ENCODE measurements at places on chromosomes 3 and 15.

GRCh38 chr3:73827204-73827603 lies 202.5 kb upstream of the PDZRN3 start:
- no peak for DNase-seq

DNA sequence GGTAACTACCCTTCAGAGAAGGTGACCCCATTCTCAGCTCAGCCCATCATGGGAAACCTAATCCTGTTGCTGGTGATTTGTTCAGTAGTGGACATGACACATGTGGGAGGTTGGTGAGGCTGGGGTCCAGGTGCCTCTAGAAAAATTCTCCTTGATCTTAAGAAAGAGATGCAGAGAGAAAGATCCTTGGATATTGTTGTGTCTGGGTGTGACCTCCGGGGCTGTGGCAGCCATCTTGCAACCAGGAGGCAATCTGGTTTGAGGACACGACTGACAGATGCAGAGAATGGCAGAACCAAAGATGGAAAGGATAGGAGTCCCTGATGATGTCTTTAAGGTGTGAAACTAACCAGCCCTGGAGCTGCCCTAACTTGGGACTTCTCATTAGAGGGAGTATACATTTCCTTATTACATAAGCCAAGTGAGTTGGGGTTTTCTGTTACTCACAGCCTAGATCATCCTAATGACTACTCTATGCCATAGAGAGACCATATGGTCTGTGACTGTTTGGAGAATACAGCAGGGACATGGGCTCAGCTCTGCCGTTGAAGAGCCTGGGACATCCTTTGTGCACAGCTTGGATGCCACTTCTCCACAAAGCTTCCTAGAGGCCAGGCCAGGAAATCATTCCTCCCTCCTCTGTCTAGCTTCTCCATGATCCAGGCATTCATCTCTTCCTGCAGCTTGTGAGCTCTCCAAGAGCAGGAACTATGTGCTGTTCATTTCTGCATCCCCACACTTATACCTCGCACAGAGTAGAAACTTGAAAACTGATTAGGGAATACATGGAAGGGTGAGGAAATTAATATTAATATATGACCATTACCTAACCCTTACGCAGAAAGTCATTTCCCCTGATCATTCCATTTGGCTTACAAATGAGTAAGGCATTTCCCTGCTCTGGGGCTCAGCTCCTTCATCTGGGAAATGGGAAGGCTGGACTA lies 45.9 kb downstream of the HRH1 start:
- no peak for DNase-seq

DNA sequence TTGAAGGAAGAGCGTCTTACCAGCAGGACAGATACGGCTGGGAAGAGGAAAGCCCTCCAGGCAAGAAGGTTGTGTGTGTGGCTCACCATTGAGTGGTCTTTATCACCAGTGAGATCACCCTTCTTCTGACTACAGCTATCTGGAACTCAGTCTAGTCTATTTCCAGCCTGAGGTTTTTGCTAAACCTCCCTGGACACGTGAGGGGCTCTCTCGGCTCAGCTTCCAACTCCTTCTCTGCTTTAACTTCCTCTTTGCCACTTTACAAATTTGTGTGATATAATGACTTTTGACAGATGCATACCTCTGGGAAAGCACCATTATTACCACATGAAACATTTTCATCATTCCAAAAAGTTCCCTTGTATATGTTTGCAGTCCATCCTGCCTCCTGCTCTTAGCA lies 15.3 kb upstream of the ROPN1 start:
- no peak for DNase-seq

- DNase-seq = no peak
These were observed 1.2 kb downstream of the USP19 start for GRCh38 chr3:49119439-49119838.

DNA sequence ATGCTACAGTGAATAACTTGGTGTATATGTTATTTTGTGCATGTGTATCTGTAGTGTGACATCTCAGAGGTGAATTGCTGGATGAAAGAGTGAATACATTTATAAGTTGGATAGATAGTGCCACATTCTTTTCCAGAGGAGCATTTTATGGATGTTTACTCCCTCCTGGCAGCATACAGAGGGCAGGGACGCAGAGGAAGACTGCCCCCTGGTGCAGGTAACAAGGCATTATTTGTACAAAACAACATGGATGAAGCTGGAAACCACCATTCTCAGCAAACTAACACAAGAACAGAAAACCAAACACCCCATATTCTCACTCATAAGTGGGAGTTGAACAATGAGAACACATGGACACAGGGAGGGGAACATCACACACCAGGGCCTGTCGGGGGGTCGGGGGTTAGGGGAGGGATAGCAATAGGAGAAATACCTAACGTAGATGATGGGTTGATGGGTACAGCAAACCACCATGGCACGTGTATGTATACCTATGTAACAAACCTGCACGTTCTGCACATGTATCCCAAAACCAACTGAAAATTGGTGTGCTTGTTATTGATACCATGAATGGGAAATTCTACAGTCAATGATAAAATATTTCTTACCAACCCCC lies 57.9 kb upstream of the CTXND1 start:
- DNase-seq = peak; percentile 1

- no peak for DNase-seq
These were observed 33.2 kb downstream of the TUBGCP4 start for GRCh38 chr15:43404130-43404529.

DNA sequence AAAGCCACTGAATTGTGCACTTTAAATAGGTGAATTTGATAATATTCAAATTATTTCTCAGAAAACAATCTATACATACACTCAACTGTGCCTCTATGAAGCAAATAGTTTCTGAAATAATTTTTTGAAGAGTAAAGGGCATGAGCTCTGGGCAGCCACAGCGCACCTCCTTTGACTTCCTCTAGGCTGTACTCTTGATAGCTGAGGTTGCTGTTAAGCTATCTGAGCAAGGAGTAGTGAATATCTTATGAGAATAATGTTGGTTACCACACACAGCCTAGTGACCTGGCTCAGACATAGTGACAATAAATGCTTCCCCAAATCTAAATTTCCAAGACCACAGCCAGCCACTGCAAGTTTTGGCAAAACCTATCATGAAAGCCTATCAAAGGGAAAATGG lies 11.6 kb upstream of the SEC61A1 start:
- no peak for DNase-seq

DNA sequence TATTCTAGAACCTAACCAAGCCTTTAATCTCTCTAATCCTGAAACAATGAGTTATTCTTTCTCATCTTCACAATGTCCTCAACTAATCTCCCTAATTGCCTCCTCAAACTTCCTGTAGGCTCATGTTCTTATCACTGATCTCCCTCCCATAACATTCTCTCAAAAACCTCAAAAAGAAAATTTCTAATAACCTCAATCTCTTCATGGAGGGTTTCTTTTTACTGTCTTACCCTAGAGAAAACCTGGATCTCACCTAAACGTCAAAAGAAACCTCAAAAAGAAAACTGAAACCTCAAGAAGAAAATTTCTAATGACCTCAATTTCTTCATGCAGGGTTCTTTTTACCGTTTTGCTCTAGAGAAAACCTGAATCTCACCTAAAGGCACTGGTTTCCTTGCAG lies 150.2 kb downstream of the GSK3B start:
- DNase-seq = no peak

GRCh38 chr3:38575279-38575843 lies 74.1 kb downstream of the SCN5A start:
- DNase-seq = no peak

- DNase-seq = no peak
These were observed 28.8 kb downstream of the DGKG start for GRCh38 chr3:186333256-186333655.

GRCh38 chr3:12979947-12980487 lies 93.2 kb downstream of the IQSEC1 start:
- DNase-seq = no peak

GRCh38 chr3:158354713-158355112 lies 216.3 kb upstream of the MLF1 start:
- DNase-seq = no peak

GRCh38 chr3:9072667-9073009 lies 109.4 kb upstream of the RAD18 start:
- no peak for DNase-seq

GRCh38 chr3:138443521-138444503 lies 9.4 kb downstream of the ESYT3 start:
- DNase-seq = no peak

DNA sequence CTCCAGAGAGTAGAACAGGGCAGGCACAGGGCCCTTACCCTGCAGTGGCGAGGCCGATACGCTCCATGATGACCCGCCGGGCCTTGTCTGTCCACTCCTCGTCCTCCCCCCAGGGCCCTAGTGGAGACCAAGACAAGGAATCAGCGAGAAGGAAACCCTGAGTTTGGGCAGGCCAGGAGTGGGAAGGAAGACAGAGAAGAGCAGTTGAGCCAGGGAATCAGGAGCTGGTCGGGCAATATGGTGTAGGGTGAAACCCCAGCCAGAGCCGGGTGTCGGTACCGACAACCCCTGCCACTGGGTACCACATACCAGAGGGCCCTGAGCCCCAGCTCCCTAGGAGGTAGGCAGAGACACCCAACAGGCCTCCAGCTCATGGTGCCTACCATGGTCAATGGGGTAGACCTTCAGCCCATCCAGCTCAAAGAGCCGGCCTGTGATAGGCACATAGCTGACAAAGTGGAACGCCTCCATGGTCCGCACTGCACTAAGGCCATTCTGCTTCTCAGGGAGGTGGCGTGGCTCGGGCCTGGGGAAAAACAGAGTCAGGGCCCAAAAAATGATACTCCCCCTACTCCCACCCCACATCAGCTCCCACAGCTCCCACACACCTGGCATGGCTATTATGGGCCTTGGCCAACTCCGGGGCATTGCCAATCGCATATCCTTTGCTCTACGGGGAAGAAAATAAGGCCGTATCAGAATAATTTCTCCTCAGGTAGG lies 38.0 kb downstream of the SEMA3G start:
- DNase-seq = no peak

- no peak for DNase-seq
These were observed 270.9 kb downstream of the RPLP1 start for GRCh38 chr15:69723404-69724096.

DNA sequence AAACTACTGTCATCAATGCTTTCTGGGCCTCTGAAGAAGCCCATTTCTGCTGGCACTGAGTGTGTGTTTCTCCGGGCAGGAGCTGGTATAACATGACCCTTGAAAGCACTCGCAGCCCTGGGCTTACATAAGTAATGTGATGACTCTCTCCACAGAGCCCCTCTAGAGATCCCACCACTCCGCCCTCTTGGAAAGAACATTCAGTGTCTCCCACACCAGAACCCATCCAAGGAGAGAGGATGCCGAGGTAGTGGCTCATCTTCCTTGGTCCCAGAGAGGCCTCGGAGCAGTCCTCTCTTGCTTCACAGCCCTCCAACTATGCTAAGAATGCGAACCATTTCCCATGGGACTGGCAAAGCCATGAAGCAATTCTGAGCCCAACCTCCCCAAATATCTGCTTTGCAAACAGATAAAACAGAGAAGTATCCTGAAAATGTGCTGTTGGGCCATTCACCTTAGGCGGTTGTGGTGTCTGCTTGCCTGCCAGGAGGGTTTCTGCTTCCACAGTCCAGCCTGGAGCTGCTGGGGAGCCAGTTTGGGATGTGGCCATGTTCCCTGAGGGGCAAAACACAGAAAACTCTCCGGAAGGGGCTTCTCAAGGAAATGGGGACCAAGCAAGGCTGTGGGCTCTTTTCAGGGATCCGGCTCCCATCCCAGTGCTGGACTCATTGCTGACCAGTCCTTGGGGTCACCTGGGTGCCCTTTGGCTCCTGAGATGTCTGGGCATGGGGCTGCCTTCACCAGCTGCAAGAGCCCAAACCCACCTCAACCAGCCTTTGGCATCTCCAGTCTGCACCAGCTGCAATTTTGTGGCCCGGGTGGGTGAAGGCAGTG lies 47.3 kb downstream of the AMOTL2 start:
- DNase-seq = peak; percentile 99

- DNase-seq = peak; percentile 77
These were observed 132.2 kb downstream of the MBNL1 start for GRCh38 chr3:152400887-152401286.

DNA sequence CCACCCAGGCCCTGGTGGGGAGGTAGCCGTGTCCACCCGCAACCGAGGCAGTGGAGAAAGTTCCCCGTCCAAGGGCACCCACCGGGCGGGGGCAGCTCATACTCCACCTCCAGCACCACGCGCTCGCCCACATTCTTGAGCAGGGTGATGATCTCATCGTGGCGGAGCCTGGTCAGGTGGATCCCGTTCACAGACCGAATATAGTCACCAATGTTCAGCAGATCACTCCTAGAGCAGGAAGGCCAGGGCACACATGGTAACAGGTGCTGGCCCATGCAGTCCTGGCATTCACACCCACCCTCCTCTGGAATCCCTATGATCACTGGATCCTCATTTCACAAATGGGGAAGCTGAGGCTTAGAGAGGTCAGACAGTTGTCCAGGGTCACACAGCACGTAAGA lies 15.8 kb downstream of the GRIP2 start:
- no peak for DNase-seq

GRCh38 chr15:42133886-42134502 lies 22.4 kb downstream of the PLA2G4F start:
- no peak for DNase-seq

DNA sequence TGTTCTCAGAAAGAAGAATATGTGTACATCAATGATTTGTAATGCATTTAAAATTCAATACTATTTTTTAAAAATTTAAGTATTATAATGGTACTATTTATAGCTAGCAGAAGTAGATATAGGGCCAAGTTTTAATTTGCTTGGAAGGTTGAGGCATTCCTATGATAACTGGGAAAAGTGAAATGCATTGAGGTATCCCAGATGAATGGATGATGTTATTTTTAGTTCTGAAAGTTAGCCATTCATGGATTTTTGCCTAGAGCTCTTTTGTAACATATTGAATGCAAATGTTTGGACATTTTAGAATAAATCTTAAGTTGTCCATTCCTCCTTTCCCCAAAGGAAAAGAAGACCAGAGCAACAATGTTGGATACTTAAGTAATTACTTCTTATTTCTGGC lies 47.6 kb downstream of the GAP43 start:
- DNase-seq = no peak

- no peak for DNase-seq
These were observed 80.6 kb upstream of the P2RY1 start for GRCh38 chr3:152754303-152754702.

DNA sequence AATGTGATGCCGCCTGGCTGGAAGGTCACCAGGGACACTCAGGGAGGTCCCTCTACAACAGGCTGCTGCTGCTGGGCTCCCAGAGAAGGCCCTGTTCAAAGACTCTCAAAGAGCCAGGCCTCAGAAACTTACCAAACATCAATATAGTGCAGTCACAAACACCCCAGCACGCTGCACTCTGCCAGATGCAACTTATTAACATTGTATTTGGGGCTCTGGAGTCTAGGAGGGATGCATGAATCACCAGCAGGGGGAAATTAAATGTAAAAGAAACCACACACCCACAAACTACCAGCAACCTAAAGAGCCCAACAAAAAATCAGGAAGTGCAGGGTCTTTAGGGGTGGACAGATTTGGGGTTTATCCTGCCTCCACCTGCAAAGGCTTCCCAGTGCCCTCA lies 74.6 kb upstream of the SPATA12 start:
- no peak for DNase-seq
